ENCODE measurements at places on chromosomes 16 and 17.

DNA sequence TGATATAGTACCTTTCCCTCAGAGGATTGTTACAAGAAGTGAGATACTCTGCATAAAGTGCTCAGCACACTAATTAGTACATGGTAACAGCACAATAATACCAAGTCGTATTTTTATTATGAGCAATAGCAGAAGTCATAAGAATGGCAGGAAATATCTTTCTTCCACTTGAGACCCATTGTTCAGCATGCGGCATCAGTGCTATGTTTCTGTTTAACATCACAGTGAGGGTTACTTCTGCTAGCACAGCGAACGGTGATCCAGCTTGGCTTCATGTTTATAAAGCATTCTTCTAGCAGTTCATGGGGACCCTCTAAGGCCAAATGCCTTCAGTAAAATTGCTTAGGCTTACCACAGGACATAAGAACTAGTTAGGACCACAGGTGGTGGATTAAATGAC lies 83.1 kb downstream of the MYO1D start:
- no peak for DNase-seq

- DNase-seq = peak; percentile 31
Observed at GRCh38 chr16:64882078-64882784, 239.6 kb downstream of the CDH11 start.

DNA sequence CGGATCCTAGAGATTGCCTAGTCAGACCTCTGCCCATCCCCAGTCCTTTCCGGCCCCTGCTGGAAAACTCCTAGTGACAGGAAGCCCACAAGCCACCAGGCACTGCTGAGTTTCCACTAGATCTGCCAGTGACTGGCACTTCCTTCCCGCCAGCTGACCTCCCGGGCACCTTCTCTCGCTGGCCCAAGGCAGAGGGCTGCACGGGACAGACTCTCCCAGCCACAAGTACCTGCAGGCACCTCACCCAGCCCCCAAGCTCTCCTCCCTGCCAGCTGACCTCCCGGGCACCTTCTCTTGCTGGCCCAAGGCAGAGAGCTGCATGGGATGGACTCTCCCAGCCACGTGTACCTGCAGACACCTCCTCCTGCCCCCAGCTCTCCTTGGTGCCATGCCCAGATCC lies 66.3 kb upstream of the DOC2B start:
- no peak for DNase-seq

GRCh38 chr17:66610361-66611133 lies 224.4 kb upstream of the CACNG5 start:
- DNase-seq = no peak

DNA sequence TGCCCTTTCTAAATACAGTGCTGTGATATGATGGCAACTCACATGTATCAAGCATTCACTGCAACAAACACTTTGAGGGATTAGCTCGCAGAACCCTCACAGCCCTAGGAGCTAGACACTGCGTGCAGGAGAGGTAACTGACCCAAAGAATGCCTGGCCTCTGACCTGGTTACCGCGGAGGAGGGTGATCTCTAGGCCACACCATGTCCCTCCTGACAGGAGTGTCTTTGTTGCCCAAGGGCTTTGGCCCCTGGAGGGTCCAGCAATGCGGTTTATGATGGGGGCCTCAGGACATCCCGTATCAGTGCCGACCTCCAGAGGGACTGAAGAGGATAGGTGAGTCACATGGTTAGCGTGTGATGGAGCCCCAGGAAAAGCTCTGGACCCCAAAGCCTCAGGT lies 130.6 kb downstream of the MGAT5B start:
- DNase-seq = no peak

DNA sequence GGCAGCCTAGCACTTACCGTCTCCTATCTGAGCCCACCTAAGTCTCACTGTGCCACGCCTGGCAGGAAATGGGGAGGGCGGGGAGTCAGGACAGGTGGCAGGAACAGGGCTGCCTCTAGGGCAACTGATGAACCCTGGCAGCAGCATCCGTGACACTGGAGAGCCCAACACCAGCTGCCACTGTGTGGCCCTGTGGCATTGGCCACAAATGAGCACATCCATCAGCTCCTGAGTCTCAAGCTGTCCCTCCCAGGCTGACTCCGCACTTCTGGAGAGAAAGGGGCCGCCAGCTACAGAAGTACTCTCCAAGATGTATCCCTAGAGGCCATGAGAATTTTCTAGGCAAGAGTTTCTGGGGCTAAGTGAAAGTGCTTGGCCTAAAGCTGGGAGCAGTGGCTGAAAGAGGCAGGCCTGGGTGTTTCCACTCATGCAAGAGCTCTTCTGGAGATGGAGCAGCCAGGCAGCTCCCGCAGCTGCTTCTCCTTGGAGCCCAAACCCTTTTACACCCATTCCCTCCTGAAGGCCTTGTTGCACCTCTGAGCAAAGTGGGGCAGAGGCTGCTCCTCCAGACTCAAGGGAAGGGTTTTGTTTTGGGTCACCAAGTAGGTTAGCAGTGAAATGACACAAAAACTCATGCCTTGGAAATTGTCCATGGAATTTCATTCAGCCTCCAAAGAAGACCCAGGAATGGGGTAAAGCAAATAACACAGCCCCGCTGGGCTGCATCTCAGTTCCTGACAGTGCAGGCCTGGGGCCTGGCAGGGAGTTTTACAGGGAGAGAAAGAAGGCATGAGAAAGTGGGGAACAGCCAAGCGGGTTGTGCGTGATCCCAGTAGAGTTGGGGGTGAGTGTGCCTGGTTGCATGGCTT lies 25.8 kb downstream of the PEMT start:
- peak; percentile 79 for DNase-seq

- no peak for DNase-seq
Observed at GRCh38 chr17:31078290-31078689, 16.5 kb upstream of the NF1 start.

DNA sequence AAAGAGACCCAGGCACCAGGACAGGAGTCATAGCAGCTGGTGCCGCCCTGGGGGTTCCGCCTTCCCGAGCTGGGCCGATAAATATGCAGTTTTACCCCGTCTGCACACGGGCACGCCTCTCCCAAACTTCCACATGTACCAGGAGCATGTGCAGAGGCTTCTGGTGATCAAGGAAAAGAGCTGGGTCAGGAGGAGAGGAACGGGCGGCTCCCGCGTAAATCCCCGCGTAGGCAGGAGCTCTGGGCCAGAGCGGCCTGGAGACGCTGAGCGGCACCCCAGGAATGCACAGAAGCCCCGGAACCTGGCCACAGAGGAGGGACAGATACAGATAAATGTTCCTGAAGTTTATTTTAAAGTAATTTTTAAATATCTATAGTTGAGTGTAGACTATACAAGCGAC lies 46.6 kb upstream of the METRNL start:
- no peak for DNase-seq

GRCh38 chr17:82948081-82948511 lies 108.3 kb upstream of the ZNF750 start:
- peak; percentile 10 for DNase-seq

DNA sequence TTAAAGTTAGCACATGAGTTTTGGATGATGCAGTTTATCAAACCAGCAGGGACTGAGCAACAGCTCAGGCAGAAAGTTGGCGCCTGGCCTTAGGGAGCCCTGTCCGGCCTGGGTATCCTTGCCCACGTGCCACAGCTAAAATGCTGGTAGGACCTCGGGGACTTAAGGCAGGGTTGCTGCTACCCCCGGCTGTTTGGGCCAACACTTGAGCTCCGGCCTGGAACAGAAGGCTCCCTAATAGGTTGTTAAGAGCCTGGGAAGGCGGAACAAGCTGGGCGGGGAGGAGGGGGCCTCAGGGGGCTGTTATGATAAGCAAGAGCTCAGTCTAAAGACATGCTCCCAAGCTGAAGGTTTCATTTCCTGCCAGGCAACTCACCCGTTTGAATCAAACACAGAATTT lies 39.7 kb downstream of the CUEDC1 start:
- peak; percentile 48 for DNase-seq

- DNase-seq = no peak
Observed at GRCh38 chr16:11283820-11284248, 2.7 kb upstream of the PRM1 start.

GRCh38 chr17:72119873-72120641 lies 763 bp upstream of the SOX9 start:
- no peak for DNase-seq

DNA sequence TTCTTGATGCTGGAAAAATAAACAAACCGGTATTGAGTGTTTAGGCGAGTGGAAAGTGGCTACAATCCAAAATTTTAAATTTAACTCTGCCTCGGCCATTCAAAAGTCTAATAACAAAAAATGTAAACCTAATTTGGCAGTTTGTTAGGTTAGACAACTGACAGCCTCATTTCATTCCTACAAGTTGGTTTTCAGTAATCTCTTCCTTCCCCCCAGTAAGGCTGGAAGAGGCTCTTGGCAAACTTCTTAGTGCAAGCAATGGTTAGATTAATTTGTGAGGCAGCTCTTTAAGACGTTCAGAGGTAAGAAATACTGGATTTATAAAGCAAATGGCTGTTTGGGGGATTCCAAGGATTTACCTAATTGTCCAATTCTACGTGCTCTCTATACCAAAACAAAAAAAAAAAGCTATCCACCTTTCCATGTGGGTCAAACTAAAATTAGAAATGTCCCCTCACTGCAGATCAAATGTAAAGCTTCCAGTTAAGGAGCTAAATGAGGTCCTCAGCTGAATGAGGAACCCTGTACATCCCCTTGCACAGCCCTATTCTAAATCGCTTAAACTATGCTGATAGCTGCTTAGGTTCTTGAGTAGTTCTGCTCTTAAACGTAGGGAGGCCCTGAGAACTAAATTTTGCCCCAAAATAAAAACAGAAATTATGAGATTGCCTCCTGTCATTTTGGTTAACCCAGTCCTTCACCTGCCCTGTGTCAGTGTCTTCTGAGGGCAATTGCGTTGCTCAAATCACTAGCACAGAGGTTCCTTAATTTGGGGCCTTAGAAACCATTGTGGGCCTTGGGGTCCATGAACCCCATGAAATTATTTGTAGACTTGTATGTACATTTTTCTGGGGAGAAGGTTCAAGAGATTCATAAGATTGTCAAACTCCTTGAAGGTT lies 2.9 kb downstream of the HEXIM1 start:
- no peak for DNase-seq

- DNase-seq = no peak
Observed at GRCh38 chr16:4958510-4959438, 644 bp downstream of the SEC14L5 start.

GRCh38 chr17:47694581-47695428 lies 844 bp downstream of the TBKBP1 start:
- peak; percentile 70 for DNase-seq

- DNase-seq = peak; percentile 22
Observed at GRCh38 chr17:30323262-30323894, 10.5 kb downstream of the TMIGD1 start.

DNA sequence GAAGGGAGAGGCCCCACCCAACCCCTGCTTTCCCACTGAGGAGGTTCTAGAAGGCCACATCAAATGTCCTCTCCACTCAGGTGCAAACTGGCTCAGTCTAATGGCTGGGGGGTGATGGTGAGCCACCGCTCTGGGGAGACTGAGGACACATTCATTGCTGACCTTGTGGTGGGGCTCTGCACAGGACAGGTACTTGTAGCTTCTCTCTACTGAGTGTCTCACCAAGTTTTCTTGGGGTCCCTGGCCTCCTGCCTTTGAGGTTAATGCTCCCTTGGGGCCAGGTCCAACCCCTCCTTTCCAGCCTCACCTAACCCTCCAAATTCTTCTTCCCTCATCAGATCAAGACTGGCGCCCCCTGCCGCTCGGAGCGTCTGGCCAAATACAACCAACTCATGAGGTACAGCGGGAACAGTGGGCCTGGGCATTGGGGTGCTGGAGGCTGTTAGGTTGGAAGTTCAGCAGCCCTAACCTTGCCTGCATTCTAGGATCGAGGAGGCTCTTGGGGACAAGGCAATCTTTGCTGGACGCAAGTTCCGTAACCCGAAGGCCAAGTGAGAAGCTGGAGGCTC lies 5.7 kb downstream of the ENO3 start:
- DNase-seq = no peak

- DNase-seq = peak; percentile 80
Observed at GRCh38 chr16:68069511-68070248, 15.5 kb upstream of the NFATC3 start.

- no peak for DNase-seq
Observed at GRCh38 chr16:57642160-57643135, 14.0 kb downstream of the ADGRG1 start.

- no peak for DNase-seq
Observed at GRCh38 chr17:76955191-76955590, 87.0 kb downstream of the MGAT5B start.

GRCh38 chr17:38864636-38865398 lies 5.0 kb upstream of the LASP1 start:
- no peak for DNase-seq

DNA sequence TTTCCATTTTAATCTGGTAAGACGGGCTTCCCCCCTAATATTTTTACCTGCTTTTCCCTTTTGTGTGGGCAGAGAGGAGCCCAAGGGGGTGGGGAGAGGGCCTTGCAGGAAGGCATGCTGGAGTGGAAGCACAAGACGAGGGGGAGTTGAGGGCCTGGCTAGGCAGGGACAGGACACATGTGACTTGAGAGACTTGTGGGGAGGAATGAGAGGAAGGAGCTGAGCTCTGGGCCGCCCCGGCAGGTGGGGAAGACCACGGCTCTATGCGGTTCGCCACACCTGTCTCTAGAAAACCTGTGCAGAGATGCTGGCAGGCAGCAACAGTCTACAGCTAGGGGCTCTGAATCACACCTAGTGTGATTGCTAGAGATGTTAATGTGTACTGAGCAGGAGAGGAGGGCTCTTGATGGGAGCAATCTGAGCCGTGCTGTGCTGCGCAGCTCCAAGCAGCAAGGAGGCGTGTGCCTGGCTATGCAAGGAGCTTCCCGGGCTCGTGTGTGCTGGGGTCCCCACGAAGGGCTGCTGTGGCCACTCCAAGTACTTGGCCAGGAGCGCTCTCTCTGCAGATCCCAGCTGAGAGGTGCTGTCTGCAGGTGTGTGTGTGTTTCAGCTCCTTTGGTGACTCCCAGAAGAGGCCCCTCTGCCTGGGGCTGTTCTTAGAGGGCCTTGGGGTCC lies 50.2 kb downstream of the PDPK1 start:
- no peak for DNase-seq

DNA sequence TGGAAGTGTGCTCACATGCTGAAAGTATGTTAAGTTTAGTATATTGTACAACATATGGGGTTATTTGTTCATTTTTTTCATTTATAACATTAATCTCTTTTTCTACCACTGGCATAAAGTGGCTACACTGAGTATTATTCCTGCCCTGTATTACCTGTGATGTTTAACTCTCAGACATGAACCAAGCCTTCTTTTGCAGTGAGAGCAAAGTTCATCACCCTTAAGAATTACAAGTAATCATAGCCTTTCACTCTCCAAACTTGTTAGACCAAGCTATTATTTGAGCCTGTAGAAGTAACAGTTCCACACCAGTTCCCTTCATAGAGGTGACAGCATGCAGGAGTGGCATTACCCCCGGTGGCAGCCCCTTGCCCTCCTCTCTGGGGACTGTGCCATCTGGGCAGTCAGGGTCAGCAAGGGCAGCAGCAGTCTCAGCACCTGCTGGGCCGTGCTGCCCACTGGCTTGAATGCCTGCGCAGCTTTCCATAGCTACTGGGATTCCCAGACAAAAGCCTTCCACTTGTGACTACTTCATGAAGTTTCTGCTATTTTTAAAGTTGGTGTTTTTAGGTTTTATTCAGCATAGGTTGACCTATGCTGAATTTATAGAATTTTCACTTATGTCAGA lies 71.3 kb downstream of the TMC6 start:
- no peak for DNase-seq
